ENCODE measurements at places on chromosomes 3 and 15. TPM values are rescaled to one million over a fixed set of nuclear protein-coding genes. Genes with fewer than 3 reads are reported as not detected.
A peak's percentile ranks its signal among the peaks of the same experiment; 100 is the strongest.

DNA sequence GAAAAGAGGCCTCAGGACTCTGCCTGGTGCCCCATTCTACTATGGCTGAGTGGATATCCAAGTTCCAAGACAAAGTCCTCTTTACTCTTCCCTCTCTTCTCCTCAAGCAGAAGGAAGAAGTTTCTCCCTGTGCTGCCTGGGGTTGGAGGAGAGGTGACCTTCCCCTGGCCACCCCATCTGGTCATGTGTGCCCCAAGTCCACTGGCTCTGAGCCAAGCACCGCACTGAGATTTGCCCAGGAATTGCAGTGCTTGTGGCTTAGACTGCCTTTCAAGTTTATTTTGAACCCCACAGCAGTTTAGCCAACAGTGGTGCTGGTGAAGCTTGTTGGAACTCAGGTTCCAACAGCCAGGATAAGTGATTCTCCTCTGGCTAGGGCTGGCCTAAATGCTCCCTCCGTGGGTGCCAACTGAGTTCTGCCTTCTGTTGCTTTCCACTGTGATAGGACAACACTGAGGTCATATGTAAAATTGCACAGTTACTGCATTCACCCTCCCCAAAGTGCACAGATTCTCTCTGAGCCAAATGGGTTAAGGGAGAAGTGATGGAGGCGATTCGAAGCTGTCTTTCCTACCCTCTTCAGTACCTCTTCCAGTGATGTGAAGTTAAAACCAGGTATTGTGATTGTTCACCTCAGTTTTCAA, 69.9 kb downstream of the TMCO5A start:
- DNase-seq, result no peak

Gene CCDC13
- 2.3 TPM for total RNA-seq

Gene SLC41A3
- 45.9 TPM for total RNA-seq

GRCh38 chr15:38828031-38828532, 263.5 kb upstream of the RASGRP1 start:
- DNase-seq, result no peak

DNA sequence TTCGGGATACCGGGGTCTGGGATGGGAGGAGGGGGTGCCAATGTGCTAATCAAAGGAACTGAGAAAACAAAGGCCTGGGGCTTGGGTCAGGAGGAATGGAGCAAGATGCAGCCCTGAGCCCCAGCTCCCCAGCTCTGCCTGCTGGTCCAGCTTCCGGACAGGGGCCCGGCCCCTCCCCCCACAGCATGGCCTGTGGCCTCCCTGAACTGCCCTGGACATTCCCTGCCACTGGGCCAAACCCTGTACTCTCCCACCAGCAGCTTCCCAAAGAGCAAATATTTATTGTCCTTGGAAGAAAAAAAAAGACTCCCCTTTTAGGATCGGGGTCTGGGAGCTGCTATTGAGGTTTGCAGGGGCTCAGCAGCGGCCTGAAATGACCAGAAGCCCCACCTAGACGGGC, 5.7 kb upstream of the MYL3 start:
- DNase-seq, result no peak

DNA sequence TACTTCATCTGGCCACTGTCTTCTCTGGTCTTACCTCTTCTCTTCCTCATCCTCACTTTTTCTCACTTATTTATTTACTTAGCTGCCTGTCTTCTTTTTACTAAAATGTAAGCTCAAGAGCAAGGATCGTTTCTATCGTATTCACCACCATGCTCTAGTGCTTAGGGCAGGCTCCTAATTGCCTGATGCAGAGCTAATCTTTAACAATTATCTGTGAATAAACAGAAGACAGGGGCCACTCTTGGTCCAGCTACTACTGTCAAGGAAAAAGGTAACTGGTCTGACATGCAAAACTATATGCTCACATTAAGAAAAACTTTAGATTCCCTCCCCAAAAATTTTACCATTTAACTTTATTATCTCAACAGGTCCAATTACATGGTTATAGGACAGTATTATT, 17.5 kb downstream of the PIK3R4 start:
- DNase-seq, result no peak

GRCh38 chr3:3907023-3907422, 107.8 kb downstream of the LRRN1 start:
- DNase-seq, result no peak

Gene KLF15
- 3.3 TPM for total RNA-seq

DNA sequence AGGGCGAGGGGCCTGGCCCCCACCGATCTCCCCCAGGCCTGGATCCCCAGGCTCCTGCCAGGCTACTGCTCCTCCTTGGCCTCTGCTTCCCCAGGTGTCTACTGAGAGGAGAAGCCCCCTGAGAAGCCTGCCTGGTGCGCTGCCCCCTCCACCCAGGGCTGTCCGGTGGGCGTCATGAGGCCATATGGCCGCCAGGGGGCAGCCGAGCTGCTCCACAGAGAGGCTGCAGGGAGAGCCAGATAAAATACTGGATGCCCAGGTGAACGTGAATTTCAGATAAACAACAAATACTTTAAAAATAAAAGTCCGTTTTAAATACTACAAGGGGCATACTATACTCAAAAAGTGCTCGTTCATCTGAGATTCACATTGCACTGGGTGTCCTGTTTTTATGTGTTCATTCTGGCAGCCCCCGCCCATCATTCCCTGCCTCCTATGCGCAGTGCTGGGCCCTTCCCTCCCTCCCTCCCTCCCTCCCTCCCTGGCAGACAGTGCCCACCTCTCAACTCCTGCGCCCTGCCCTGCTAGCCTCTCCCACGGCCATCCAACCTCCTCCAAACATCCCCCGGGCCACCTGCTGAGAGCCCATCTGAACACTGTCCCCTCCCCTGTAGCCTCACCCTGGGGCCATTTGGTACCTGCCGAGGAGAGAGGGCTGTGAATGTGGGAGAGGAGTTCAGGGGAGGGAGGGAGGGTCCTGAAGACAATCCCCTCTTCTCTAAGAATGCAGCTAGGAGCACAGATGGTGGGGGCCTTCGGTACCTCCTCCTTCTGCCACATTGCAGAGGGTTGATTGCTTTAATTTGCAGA, 29.6 kb downstream of the PSTPIP1 start:
- DNase-seq, result no peak

DNA sequence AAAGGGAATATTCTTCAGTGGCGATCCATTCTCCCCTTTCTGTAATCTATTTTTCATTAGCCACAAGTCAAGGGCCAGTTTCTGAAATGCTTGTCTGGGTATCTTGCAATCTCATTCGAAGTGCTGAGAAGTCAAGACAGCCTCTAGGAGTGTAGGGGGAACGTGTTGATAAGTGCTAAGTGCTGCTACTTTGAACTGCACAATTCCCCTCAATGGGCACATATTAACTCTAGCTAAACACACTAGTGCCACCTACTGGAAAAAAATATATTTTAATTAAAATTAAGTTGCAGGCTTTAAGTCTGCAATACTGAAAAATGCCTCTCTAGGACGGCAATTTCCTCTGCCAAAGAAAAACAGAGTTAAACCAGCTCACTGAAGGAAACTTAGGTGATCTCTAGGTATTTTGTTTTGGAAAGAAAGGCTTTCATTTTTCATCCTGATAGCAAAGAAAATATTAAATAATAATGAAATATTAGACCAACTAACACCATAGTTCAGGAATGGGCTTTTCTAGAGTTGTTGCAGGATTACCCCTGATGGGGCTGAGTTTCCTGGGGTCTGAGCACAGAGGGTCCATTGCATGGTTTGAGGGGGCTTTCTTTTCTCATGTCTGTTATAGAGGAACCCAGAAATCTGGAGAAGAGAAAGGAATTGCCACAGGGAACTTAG, 181.9 kb upstream of the KBTBD8 start:
- DNase-seq, result peak; percentile 42

Gene ZNF501
- total RNA-seq, result 0.12 TPM

Gene RARRES1
- total RNA-seq, result 0.20 TPM

Gene AGBL1
- not detected for total RNA-seq

GRCh38 chr3:145959457-145960088, 201.4 kb downstream of the PLOD2 start:
- DNase-seq, result no peak

DNA sequence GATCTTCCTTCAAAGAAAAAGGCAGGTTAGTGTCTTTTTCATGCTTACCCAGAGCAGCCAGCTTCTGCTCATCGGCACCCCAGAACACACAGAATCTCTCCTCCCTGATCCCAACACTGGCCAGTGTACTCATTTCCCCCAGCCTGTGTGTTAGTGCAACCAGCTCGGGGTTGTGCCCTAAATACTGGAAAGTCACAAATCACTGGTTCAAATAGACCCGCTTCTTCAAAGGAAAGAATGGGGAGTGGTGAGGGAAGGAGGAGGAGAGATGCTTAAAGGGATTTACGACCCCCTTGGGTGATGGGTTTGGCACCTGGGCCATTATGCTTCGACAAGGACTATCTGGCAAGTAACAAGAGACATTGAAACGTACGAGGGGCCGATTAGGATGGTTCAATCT, 114.0 kb downstream of the FOXB1 start:
- no peak for DNase-seq
